ENCODE measurements at places on chromosomes 7 and 10.

- DNase-seq, result no peak
Observed at GRCh38 chr7:55548295-55548731, 24.0 kb downstream of the VOPP1 start.

DNA sequence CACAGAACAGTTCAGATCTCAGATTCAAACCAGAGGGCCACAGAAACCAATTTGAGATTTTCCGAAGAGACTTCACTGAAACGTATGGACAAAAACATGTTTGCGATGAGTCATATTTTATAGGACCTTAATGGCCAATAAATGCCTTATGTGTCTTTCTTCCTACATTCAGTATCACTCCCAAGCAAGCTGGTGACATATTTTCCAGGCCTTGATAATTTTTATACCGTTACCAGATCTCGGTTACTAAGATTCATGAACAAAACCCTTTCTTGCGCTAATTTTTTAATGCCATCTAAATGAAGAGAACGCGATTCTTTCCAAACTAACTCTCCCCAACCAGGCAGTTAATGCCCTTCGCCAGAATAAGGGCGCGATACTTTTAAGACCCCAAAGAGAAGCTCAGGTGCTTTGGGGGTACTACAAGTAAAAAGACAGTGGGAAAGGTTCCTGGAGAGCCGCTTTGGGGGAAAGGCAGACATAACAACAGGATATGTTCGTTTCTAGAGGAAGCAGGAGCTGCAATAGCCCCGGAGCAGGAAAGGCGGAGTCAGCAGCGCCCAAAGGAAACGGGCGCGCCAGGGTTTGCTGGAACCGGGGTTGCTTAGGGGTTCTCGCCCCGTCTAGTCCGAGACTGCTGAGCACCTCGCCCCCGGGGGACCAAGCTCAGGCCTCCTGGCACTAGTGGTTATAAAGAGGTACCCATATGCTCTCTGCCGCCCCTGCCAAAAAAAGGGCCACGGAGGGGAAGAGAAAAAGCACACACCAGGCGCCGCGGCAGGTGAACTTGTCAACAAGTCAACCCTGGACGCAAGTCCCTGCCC, 884 bp downstream of the ICA1 start:
- DNase-seq, result no peak

DNA sequence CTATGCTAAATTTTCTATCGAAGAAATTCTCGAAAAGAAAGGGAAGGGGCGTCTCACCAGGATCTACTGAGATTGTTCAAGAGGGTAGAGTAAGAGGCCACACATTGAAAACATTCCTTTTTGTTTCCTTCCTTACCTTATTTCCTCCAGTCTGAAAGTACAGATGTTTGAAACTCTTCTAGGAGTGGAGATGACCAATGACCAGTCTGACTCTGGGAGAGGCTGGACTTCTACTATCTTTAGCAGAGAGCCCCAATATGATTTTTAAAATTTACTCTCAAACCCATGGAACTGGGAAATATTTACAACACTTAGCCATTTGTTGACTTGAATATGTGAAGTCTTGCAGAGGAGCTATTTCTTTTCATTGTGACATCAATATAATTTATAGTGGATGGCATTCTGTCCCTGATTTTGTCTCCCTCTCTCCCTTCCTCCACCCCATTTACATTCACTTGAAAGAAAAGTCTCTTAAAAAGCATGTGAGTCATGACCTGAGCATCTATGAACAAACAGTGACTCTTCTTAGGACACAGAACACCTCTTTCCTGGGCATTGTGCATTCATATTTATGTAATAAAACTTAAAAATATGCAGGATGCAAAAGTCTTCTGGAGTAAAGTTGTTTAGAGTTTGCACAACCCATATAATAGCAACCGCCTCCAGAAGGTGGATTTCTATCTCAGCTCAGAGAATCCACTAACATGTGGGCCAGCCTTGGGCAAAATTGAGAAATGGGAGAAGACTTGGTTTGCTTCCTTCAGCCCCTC, 31.2 kb upstream of the BMPER start:
- DNase-seq, result peak; percentile 51

DNA sequence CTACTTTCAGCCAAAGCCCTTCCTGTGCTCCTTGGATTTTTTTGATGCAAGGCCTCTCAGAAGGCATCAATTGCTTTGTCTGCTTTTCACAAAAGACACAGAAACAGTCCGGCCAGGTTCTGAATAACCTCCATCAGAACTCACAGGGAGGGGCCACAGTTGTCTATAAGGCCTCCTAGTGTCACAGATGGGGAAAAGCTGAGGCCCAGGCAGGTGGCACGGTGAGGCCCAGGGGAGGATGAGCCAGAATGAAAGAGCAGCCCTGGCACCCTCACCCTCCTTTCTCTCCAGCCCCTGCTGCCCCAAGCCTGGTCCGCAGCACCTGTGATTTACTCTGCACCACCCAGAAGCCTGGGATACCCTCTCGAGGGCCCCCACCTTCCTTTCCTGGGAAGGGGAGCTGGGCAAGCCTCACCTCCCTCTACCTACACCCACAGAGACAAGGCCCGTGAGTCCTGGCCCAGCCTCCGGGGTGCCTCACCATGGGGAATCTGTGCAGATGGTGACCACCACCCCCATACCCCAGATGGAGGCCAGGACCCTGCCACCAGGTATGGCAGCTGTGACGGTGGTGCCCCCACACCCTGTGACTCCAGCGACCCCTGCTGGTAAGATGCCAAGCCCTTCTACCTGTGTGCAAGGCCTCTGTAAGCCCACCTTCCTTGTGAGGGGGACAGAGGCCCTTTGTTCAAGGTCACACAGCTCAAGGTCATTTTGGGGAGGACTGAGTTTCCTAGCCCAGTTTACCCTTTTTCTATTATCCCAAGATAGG, 26.2 kb upstream of the ZNF467 start:
- DNase-seq, result no peak

DNA sequence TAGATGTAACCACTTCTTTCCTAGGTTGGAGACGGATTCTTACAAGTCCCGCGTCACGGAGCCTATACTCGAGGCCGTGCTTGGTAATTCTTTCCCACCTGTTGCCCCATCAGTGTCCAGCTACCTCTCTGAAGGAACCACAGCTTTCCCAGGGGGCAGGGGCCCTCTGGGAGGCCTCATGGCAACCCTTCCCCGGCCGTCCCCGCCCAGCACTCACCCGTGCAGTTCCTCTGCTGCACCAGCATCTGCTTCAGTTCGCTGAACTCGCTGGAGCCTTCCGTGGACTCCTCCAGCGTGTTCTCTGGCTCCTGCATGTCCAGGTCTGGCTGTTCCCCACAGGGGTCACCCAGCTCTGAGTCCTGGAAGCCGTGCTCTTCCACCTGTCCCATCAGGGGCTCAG, 24.5 kb downstream of the ZNF777 start:
- no peak for DNase-seq

GRCh38 chr7:92755680-92756079, 80.7 kb downstream of the CDK6 start:
- no peak for DNase-seq

DNA sequence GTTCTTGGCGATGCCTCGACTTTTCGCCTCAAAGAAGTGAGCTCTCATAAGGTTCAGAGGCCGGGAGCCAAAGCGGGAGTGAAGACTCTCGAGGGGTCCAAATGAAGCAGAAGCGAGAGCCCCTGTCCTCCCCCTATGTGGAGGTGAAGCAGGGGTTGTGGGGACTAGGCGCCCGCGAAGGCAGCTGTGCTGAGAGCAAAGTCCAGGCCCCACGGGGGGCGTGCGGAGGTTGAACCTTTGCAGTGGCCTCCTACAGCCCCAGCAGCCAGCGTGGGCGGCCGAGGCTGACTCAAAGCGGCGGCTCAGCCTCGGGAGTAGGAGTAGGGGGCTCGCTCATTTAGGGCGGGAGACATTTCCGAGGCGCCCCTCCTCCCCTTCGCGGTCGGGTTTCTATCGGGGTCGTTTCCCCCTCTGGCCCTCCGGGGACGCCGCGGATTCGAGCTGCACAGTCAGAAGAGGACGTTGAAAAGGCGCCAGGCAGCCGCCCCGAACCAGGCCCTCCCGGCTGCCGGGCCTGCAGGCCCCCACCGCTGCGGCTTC, 553 bp upstream of the ADD3 start:
- DNase-seq, result no peak

DNA sequence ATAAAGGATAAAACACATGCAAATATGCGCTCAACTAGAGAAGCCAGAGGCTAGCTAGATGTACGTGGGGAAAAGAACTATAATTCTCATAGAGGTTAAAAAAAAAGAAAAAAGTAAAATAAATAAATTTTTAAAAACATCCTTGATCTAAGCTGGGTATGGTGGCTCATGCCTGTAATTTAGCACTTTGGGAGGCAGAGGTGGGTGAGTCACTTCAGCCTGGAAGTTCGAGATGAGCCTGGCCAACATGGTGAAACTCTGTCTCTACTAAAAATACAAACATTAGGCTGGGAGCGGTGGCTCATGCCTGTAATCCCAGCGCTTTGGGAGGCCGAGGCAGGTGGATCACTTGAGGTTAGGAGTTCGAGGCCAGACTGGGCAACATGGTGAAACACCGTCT, 18.6 kb upstream of the HSPA12A start:
- DNase-seq, result no peak

DNA sequence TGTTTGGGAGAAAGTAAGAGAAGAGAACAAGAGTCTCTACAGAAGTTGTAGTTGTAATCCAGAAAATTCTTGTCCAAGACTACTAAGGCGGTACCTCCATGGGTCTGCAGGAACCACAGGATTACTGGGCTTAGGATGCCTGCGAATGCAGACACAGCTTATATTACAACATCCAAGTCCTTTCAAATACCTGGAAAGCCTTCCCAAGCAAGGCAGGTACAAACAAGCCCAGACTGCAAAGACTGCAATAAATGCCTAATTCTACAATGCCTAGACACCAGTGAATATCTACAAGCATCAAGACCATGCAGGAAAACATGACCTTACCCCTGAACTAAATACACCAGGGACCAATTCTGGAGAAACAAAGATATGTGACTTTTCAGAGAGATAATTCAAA, 178.2 kb downstream of the ARL4A start:
- DNase-seq, result no peak

DNA sequence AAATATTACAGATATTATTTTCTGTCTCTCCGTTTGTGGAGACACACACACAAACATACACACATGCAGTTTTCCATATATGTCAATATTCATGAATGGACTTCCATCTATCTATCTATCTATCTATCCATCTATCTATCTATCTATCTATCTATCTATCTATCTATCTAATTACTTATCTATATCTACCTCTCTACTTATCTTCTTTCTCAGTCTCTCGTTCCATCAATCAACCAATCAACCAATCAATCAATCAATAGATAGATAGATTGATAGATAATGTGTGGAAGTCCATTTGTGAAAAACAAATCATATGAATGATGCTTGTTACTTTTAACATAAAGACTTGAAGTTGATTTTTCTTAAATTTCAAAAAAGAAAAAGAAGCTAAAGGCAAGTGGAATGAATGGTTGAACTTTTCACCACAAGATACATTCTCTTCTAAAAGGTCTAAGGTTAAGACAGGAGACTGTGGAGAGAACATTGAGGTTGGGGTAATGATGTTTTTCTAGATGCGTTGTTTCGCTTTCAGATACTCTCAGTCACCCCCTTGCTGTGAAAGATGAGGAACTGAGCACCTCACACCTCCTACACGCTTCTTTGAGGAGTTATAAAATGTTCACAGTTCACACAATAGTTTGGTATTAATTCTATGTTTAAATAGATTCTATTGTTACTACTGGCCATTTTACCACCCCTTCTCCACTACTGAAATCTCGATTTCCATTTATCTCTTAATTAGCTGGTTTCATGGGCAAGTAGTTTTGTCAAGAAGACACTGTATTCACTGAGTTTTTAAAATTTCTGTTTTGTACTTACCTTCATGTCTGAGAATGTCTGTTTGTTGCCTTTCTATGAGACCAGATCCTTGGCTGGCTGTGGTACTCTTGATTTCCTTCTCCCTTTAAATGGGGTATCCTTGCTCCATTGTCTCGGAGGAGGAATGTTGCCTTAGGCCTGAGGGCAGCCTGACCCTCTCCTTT, 114.1 kb downstream of the EMX2 start:
- no peak for DNase-seq

GRCh38 chr10:122561212-122561611, 658 bp downstream of the DMBT1 start:
- no peak for DNase-seq

- DNase-seq, result no peak
Observed at GRCh38 chr10:84117686-84118394, 21.5 kb upstream of the GHITM start.

- DNase-seq, result no peak
Observed at GRCh38 chr10:124688889-124689670, 55.1 kb downstream of the FAM53B start.

GRCh38 chr10:87659571-87660483, at the start of gene PAPSS2:
Gene PAPSS2, plus strand, starts transcription at chr10:87659878. Its CDS starts 104 bp downstream, at chr10:87659982.
- no peak for DNase-seq

- DNase-seq, result no peak
Observed at GRCh38 chr10:128047351-128047750, 78.9 kb downstream of the MKI67 start.

GRCh38 chr10:775245-776075, 86.0 kb upstream of the DIP2C start:
- DNase-seq, result no peak

DNA sequence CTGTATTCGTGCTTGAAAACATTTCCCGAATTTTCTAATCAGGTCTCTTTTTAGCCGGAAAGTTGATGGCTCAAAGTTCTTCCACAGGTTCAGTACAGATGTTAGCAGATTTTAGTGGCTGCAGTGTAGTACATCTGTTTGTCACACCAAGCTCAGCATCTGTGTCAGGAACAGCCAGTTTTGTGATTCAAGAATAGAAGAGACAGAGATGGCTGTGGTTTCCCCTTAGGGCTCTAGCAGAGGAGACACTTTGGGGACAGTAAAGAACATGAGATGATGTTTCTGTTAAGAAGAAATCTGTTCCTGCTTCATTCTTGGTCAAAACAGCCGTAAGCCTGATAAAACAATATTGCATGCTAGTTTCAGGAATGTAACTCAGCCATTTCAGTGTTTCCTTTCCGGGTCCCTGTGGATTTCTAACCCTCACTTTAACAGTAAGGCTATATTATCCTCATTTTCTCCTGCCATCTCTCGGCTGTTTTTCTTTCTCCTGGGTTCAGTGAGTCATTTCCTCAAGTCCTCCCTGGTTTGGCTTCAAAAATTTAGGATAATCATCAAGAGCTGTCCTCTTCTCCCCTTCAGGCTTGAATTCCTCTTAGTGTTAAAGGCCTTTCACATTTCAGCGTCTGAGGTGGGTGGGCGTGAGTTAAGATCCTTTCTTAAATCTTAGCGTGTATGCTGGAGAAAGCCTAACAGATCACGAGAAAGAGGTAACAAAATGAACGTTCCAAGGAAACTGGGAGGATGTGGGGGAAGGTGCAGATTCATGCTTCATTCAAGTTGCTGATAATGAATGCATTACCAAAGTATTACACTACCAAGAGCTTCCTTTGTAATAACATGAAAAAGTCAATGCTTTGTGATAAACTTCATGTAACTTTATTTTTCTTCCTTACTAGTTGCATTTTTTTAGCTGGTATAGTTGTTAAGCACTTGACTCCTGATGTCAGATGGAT, 37.1 kb upstream of the BICC1 start:
- DNase-seq, result peak; percentile 47

All from BJ (cell line).